ENCODE measurements at places on chromosomes 2 and 18.

DNA sequence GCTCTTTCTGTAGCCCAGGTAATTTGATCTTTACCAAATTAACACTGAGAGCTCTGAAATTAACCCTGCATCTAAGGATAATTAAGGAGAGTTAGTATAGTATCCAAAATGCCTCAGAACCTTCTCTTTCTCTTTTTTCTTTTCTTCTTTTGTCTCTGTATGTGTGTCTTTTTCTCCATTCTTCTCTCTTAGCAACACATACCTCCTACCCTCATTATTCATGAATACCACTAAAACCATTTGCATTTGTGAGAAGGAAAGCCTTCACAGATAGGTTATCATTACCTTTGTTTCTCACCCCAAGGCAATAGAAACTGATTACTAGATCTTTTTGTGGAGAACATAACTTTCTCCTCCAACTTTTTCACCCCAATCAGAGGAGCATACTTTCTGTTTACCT is 376.5 kb upstream of the NXPH2 start:
- DNase-seq, result no peak

- no peak for DNase-seq
Observed at GRCh38 chr2:220736778-220737177, 835.3 kb downstream of the EPHA4 start.

GRCh38 chr2:188449561-188449960 is 157.9 kb downstream of the GULP1 start:
- DNase-seq, result no peak

- DNase-seq, result no peak
Observed at GRCh38 chr2:119225926-119226325, 2.3 kb downstream of the STEAP3 start.

DNA sequence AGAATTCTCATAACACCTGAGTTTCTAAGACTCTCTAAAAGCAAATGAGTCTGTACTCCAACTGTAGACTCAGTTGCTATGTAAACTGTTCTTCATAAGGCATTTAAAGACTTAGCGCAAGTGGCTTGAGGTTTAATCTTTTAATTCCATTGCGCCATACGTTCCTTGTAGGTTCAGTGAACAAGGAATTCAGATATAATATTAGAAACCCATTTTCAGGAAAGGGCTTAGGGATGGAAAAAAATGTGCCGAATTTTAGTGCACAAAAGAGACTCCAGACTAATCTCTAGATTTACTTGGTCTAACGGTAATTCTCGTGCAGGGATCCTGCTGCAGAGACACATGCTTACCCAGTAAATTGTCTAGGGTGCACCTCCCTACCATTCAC is 268.9 kb upstream of the TANK start:
- no peak for DNase-seq

GRCh38 chr2:149004836-149005235 is 33.7 kb upstream of the LYPD6B start:
- peak; percentile 67 for DNase-seq

GRCh38 chr2:134717286-134718022 is 1.3 kb downstream of the TMEM163 start:
- DNase-seq, result no peak

DNA sequence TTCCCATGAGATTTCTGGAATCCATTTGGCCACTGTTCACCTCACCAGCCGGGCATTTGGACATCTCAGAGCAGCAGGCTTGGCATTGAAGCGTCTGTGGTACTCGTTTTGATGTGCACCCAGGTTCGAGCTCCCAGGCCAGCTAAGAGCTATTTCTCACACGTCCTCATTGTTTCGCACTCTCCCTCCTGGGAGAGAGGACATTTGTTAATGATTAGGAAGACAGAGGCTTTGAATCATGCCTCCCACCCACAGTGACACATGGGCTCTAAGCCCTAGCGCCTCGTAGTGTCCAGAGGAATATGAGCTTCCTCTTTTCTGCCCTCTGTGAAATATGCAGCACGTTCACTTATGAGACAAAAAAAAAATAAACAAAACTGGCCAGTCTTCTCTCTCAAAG is 361.8 kb downstream of the RND3 start:
- DNase-seq, result peak; percentile 80

GRCh38 chr2:68512966-68513365 is 45.6 kb downstream of the APLF start:
- no peak for DNase-seq

- no peak for DNase-seq
Observed at GRCh38 chr2:71630454-71631328, 177.3 kb downstream of the DYSF start.

DNA sequence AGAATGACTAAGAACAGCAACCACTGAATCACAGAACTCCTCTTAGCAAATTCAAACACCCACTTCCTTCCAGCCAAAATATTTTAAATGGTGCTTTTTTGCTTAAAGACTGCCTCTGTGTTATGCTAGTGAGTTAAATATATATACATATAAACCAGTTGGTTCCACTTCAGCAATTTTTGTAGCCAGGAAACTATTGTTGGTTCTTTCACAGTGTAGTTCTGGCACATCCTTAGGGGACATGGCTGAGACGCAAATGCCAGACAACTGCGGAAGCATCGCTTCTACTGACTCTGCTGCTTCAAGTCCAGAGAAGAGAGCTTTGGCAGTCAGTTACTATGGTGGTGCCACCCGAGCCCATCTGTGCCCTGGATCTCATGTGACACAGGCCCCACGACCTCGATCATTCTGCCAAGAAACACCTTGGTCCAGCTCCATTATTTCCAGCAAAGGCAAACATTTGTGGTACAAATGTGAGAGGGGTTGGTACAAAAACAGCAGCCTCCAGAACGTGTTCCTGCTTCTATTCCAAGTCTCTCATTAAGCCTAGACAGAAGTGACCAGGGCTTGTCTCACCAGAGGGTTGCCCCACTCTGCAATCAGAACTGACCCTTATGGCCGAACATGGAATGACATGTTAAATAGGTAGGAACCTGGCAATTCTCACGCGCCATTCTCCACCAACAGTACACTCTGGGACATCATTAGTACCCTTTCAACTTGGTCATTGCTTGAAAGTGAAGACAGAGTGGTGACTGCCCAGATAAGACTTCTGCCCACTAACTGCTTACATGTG is 117.8 kb upstream of the NRP2 start:
- no peak for DNase-seq

- no peak for DNase-seq
Observed at GRCh38 chr2:241140445-241140840, 8.8 kb downstream of the PASK start.

DNA sequence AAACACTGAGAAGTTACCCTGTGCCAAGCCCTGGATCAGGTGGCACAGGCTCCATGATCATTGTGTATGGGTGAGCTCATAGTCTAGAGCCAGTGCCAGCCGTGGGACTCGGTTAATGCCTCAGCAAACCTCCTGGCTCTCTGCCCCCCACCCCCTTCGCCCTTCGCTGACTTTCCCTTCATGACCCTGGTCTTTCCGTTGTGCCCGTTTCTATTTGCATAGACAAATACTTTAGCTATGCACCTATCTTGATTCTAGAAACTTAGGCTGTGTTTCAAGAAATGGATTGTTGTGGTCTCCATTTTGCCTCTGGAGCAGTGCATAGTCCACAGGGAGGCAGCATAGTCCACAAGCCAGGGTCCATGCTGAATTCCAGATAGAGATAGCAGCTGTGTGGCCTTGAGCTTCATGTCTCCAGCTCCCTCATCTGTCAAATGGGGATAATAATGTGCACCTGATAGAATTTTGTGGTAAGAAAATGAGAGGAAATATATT is 44.8 kb upstream of the KDM3A start:
- no peak for DNase-seq

GRCh38 chr2:38076152-38076709 is 280 bp upstream of the CYP1B1 start:
- peak; percentile 80 for DNase-seq

DNA sequence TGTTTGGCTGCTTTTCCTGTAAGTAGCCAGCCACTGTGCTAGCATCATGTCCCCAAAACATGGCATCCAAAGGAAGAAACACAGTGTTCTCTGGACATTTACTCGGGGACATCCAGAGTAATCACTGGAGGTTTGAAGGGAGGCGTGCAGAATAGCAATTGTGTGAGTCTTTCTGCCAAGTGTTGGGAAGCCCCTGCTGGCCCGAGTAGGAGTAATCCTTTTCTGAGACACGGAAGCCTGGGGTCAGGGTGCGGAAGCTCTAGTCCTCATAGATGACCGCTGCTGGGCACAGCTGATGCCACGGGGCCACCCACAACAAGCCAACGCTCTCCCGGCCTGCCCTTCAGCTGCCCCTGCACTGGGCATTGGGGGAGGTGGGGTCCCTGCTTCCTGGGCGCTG is 24.8 kb upstream of the HDAC4 start:
- no peak for DNase-seq

- DNase-seq, result no peak
Observed at GRCh38 chr2:44546459-44547127, 184.8 kb downstream of the CAMKMT start.

GRCh38 chr2:224847381-224847780 is 131.2 kb upstream of the CCDC195 start:
- no peak for DNase-seq

DNA sequence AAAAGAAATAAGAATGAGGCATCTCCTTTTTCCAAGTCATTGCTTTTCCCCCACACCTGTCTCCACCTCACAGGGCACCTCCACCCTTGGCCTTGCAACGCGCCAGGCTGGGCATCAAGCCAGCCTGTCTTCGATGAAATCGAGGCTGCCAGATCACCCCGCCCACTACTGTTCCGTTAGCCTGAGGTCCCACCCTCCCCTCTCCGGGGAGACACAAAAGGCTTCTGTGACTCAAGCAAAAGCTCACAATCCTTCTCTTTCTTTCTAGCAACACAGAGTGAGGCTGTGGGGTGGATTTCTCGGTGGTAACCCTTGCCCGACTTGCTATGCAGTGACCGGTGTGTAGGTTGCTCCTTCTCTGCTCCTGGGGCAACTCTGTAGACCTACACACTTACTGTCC is 9.9 kb downstream of the TNP1 start:
- no peak for DNase-seq

DNA sequence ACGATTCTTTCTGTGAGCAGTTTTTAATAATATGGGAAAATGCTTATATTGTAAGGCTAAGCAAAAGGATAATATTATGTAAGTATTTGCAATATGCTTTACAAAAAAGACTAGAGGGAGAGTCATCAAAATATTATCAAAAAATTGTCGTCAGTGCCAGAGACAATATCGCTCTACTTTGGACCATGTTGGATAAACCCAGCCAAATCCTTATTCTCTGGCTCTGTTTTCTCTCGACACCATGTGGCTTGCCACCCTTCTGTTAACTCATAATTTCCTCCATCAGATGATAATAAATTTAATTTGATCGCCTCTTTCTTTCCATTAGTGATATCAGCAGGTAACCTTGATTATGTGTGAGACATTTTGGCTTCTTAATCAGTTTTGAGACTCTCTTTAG is 129.9 kb downstream of the CDC42EP3 start:
- no peak for DNase-seq

- no peak for DNase-seq
Observed at GRCh38 chr2:196963043-196963442, 36.5 kb upstream of the PGAP1 start.

DNA sequence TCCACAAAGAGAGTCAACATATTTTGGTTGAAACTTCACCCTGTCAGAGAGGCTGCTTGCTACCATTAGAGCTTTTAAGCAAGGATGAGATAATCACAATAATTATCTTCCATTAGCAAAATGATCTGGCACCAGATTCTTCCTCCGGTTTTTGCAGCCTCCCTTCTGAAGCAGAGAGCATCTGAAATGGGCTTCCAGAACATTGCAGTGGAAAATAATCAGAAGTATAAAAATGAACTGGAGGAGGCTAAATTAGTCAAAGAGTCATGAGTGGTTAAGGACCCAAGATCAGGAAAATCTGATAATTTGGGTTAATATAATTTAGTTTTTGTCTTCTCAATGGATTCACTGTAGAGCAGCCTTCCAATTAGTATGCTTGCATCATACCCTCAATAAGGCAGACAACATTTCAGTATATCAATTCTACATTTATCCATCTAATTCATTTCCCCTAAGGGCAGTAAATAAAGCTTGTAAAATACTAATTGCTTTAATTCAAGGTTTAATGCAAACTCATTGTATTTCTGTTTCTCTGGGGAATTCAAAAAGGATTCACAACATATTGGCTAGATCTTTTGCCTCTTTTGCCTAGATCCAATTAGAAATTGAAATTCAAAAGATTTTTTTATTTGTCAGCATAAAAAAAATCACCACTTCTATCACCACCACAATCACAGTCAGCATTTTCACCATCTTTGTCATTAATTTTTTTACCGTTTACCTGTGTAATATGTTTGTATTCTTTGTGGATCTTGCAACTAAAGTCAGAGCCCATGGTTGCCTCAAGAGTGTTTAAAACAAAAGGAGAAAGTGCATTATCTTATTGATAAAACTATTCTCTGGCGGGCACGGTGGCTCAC is 537.2 kb upstream of the DCC start:
- no peak for DNase-seq

DNA sequence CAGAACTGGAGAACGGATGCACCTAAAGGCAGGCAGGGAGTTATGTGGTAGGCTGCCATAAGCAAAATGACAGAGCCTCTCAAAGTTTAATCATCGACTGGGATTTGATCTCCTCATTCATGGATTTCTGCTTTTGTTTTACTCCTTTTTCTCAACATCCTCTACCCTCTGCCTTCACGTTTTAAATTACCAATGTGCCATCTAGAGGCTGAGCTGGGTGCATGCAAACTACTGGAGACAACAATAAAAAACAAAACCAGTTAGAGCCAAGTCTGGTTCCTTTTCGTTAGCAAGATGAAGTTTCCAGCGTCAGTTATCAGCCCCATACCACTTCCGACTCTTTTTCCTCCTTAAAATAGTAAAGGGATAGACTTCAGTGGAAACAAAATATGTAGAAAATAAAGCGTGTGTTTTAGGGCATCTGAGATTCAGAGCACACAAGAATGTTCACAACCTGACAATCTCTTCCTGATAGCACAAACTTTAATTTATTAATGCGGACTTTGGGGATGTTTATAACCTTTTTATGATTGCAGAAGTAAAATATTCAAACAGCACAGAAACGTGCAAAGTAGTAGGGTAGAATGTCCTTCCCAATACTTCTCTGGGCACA is 117.0 kb downstream of the LAMA1 start:
- DNase-seq, result no peak

DNA sequence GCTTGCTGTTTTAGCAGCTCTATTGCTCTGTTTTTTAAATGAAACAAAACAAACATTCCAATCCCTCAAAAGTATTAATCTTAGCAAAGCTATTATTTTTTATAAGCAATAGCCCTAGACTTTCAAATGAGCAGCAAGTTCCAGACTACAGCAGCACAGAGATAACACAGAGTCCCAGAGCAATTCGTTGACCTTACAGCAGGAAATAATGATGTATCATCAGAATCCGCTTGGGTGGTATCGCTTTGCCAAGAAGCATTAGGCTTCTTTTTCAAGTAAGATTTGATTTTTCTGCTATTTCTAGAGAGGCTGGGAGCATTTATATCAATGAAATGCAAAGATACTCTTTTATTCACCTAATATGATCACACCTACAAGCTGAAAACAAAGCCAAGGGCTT is 209.7 kb downstream of the DLGAP1 start:
- no peak for DNase-seq
